ENCODE measurements at places on chromosomes 4 and X.
A peak's percentile ranks its signal among the peaks of the same experiment; 100 is the strongest.

DNA sequence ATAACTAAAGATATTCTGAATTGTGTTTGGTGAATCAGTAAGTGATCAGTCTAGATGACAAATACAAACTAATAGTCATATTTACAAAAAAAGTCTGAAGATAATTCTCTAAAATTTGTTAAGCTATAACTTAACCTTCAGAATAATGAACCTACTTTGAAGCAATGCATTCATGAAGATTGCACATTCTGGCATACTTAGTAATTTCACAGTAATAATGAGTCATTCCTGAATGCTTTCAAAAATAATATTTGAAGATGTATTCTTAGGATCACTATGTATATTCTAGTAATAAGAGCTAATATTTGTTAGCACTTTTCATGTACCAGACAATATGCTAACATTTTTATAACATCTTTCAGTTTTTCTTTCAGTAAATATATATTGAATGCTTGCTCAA is 756.7 kb upstream of the SLIT2 start:
- peak; percentile 51 for DNase-seq

DNA sequence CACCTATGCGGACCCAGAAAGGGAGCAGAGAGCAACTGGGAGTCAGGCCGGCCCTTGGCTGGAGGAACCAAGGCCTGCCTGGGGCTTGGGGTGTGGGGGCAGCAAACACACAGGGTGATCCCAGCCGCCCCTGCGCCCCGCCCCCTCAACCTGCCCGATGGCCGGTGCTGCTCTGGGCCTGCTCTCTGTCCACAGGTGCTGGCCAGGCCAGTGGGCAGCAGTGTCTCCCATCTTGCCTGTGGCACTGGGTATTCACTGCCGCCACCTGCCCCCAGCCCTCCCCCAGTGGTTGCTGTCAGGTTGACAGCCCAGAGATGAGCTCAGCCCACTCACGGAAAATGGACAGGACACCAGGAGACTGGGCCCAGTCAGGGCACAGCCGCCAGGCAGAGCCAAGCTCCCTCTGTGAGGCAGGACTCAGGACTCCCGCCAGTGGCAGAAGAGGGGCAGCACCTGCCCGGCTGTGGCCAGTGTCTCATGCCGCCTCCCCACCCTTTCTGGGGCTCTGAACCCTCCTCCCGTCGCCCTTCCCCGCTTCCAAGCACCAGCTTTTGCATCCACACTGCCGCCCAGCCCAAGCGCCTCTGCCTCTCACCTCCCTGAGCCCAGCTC is 4.7 kb downstream of the NKX1-1 start:
- no peak for DNase-seq

- no peak for DNase-seq
Observed at GRCh38 chr4:23932186-23932585, 42.3 kb upstream of the PPARGC1A start.

GRCh38 chrX:861921-862320 is 231.3 kb downstream of the SHOX start:
- no peak for DNase-seq

DNA sequence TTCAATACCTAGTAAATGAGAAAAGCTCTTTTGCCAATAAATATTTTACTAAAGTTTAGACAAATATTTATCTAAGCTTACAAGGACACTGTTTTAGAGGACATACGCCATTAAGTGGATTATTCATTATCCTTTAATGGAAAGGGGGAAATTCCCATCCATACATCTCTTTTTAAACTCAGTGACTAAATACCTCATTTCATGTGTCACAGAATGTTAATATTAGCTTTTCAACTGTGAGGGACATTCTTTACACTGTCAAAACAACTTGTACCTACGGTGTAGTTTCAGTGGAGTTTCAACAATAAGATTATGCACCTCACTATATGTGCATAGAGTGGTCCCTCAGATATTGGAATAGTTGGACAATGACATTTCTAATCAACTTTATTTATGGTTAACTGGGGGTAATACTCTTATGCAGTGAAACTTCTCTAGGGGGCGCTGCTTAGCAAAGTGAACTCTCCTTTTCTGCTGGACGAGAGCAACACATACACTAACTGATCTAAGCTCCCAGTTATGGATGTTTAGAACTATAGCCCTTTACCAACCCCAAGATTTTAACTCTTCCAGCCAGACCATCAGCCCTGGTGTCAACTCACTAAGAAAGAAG is 9.7 kb downstream of the HS6ST2 start:
- DNase-seq = no peak

GRCh38 chr4:144384408-144384807 is 243.9 kb upstream of the GYPA start:
- DNase-seq = no peak

DNA sequence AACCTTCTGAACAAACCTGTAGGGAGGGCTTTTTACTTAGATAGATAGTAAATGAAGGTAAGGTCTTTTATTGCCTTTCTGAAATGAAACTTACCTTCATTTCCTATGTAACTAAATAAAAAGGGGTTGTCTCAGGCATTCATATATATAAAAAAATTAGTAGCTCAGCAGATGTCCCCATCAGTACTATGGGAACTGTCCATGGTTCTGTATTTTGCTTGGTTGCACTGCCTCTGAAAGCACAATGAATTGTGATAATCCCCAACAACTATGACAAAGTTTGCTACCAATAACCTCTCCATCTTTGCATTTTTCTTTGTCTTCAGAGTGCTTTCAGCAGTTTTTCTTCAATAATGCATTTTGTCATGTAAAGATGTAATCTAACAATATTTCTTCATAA is 222.4 kb downstream of the SLIT2 start:
- peak; percentile 43 for DNase-seq

GRCh38 chr4:150886597-150886996 is 128.5 kb downstream of the LRBA start:
- peak; percentile 23 for DNase-seq

DNA sequence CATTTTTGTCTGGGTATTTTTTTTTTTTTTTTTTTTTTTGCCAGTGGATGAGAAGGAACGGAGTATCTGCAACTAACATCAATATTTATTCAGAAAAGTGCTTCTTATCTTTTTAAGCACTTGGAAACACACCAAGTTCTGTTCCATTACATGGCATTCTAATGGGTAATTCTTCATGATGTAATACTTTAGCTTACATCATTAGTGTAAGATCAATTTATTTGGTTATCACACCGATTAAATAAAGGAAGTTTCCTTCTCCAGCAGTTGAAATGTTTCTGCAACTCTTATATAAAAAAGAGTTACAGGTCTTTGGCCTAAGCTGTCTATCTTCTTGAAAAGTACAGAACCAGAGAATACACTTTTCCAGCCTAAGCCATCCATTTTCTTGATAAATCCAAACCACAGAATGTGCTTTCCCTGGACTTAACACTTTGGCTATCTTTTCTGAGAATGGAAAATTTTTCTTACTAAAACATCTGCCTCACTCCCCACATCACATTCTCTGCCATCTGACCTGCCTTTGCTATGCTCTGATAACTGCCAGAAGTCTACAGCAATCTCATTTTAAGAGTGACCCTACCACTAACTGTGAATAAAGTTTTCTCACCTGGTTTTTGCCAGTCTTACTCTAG is 191.9 kb upstream of the MAB21L2 start:
- DNase-seq = peak; percentile 30

DNA sequence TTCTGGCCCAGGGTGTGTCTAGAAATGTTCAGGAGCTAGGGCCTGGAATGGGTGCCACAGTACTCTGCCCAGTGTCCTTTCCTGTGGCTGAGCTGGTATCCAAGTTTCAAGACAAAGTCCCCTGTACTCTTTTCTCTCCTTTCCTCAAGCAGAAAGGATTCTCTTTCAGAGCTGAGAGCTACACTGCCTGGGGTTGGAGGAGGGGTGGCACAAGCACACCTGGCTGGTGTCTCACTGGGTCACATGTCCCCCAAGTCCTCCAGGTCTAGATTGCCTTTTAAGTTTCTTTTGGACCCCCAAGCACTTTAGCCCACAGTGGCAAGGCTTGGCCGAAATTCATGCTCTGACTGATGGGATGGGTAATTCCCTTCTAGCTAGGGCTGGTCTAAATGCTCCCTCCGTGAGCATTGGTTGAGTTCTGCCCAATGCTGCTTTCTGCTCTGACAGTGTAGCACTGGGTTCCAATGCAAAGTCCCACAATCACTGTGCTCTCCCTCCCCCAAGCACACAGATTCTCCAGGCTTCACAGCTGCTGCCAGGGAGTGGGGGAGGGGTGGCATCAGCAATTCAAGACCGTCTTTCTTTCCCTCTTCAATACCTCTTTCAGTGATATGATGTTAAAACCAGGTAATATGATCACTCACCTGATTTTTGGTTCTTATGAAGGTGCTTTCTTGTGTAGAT is 47.8 kb downstream of the BEX3 start:
- DNase-seq = no peak

DNA sequence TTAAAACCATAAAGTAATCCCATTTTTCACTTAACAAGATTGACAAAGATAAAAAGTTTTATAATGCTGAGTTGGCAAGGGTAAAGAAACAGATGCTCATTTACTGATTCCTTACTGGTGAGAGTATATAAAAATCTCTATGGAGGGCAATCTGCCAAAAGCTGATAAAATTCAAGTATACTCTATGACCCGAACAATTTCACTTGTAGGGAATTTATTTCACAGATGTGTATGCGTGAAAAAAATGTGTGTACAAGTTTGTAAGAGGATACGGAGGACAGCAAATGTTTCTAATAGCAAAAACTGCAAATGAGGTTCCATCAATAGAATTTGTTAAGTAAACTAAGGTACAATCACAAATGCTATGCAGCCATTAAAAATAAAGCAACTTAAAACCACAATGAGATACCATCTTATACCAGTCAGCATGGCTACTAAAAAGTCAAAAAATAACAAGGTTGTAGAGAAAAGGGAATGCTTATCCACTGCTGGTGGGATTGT is 23.4 kb downstream of the DHX15 start:
- DNase-seq = peak; percentile 74

- DNase-seq = no peak
Observed at GRCh38 chrX:26138274-26138673, at the start of gene MAGEB18. Gene MAGEB18, plus strand, starts transcription at chrX:26138343. Its CDS starts 643 bp downstream, at chrX:26138986.

DNA sequence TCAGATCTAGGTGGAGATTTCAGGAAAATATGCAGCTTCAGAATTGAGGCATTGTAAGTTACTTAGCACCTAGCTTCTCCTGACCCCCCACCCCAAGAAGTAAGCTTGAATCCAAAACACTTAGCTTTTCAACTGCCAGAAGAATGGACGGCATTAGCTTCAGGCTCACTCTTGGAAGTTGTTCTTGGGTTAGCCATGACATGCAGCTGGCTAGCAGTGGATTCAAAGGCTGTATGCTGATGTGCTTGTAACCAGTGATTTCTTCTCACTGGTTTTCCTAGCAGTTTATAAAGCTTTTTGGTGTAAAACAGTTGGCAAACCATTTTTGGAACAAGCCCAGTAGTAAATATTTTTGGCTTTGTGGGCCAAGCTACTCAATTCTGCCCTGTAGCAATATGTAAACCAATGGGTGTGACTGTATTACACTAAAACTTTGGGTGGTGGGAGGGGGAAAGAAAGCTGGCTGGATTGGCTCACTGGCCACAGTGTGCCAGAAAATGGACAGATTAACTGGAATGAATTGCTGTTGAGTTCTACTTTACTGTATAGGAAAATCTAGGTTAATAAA is 85.6 kb downstream of the SHROOM2 start:
- DNase-seq = peak; percentile 27

DNA sequence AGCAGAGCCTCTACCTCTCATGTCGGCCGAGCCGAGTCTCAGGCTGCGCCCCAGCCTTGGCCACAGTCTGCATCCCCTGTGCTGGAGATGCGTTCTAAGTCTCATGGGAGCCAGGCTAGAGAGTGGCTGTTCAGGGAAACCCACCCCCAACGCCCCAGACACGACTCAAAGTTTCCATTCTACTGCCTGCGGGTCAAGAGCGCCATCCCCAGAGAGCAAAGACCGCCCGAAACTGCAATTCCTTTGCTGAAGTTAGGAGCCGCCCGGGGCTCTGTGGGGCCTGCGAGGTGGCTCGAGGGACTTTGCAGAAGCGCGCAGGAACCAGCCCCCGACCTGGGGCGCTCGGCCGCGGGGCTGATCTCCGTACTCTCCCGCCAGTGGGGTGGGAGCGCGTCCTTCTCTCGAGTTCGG is 10.0 kb upstream of the ELF4 start:
- no peak for DNase-seq

DNA sequence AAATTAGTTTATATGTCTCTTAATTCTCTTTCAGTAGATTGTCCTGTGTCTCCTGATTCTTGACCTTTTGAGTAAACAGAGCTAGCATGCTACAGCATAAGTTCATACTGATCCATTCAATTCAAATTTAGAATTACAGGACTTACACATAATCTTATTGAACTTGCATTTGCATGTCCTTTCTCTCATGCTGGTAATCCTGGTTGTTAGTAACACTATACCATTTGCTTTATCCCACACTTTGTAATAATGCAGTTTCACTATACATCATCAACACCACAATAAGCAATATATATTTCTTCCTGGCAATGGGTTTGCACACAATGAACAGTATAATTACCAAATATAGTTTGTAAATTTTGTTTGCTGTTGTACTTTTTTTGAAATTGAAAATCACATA is 937.2 kb upstream of the GRID2 start:
- no peak for DNase-seq

DNA sequence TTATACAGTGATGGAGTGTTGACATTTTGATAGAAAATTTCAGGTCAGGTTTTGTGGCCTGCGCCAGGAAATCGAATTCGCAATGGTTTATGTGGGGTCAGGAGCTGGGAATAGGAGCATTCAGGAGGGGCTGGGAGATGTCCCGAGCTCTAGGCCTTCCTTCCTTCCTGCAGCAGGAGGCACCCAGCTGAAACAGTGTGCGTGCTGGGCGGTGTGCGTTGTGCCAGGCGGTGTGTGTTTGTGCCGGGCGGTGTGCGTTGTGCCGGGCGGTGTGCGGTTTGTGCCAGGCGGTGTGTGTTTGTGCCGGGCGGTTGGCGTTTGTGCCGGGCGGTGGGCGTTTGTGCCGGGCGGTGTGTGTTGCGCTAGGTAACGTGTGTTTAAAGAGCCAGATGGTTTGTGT is 1.7 kb downstream of the UVSSA start:
- DNase-seq = no peak

DNA sequence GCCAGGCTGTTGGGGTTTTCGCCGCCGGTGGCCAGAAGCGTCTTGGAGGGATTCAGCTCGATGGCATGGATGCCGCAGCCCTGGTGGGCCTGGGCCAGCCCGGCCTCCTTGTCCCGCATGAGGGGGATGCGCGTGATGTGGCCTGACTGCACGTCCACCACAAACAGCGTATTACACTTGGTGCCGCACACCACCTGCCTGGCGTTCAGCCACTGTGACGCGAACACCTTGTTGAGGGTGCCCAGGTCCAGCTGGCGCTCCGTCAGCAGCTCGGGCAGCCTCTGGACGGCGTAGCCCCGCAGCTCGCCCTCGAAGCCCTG is 728 bp downstream of the DCAF12L2 start:
- no peak for DNase-seq

Measured in IMR-90 (cell line).